Inflammatory macrophage treated with lipopolysaccharide for 4 hours (primary cell): ENCODE measurements at places on chromosomes 7 and 10.

- peak; percentile 84 for DNase-seq
Observed at GRCh38 chr10:110410329-110411046, 87.2 kb upstream of the DUSP5 start.

DNA sequence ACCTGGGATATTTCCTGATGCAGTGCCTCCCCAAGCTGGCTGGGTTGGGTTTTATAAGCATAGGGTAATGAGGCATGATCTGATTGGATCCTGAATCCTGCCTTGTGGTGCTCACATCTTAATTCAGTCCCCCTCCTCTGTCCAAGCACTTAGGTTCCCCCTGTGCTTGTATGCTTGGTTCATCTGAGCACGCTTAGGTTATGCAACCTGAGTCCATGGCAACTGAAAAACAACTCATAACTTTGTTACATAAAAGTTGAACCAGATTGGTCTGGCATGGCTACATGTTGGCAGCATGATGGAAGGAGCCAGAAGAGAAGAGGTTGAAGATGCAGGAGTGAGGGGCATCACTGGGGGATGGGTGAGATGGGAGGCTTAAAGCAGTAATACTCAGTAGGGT, 57.3 kb upstream of the OSBPL3 start:
- DNase-seq: no peak

DNA sequence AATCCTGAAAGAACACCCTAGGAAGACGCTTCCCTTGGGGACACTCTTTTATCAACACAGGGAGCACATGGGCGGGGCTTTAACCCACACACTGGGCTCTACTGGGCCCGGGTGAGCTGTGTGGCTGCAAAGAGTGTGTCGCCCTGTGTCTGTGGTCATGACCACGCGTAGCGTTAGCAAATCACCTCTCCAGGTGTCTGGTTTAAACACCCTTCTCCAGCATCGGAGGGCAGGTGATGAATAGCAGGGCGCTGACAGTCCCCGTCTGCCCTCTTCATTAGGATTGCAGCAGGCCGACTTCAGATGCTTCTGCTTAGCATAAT, 127.7 kb downstream of the ADARB2 start:
- DNase-seq: no peak

DNA sequence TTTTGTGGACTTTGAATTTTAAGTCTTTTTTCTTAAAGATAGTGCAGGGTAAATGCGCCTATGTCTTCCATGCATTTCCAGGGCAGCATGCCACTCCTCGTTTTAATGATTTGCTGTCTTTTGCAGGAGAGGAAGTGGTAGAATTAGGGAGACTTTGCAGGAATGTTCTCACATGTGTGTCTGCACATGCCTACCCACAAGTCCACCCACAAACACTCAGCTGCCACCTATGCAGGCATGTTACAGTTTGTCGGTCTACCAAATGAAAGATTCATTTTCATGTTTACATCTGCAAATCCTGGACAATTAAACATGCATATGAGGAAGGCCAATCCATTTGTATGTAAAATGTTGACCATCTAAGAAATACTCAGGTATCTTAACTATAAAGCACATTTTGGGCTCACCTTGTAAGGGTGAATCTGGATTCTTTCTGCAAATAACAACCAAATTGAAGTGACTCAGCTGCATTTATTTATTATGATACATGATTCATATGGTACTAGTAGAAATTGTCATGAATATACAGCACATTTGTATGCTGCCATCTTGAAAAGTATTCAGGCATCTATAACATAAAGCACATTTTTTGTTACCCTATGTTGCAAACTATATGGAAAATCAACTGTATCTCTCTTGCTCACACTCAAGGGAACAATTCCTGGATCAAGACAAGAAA, 4.7 kb upstream of the TEX36 start:
- DNase-seq: no peak

DNA sequence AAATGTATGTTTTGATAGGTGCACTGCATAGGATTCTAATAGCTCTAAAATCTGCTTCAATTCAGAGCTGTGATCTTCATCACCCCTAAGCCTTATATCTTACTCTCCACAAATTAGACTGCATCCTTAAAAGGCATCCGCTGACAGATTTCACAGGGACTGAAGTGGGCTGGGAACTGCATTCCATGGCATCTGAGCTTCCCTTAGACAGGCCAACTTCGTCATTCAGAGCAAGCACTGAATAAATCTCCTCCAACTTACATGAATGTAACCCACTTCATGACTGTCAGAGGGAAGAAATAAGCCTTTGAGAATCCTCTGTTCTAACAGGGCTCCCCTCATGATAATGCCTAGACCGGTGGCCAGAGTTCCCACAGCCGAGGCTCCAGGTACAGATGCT, 71.3 kb downstream of the SFMBT2 start:
- DNase-seq: no peak

- peak; percentile 94 for DNase-seq
Observed at GRCh38 chr10:87761892-87762291, 56.1 kb downstream of the ATAD1 start.

DNA sequence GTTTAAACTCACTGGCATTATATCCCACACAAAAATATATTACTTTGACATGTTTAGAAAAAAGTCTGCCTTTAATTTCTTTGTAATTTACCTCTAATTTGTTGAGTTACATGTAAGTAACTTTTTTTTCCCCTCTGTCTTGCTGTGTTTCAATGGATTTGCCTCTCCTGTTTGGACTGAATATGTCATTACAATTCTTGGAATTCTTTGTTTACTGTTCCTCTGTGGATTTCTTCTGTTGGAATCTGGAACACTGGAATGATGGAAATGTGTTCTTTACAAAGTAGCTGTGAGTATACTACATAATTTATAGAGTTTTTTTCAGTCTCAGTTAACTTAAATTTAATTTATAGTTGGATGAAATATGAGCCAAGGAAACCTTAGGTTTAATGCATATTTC, 30.4 kb downstream of the SEPTIN7 start:
- no peak for DNase-seq
